ENCODE measurements at places on chromosomes 13 and 19. TPM values are rescaled to one million over a fixed set of nuclear protein-coding genes. Genes with fewer than 3 reads are reported as not detected.

- no peak for DNase-seq
Measured at GRCh38 chr13:50282016-50282415, 266.8 kb downstream of the KCNRG start.

- DNase-seq = no peak
Measured at GRCh38 chr13:36382030-36382429, 35.8 kb upstream of the SPART start.

- no peak for DNase-seq
Measured at GRCh38 chr19:18961767-18962620, 21.0 kb upstream of the HOMER3 start.

- DNase-seq = no peak
Measured at GRCh38 chr19:52567921-52568320, 2.2 kb upstream of the ZNF701 start.

- no peak for DNase-seq
Measured at GRCh38 chr19:45057444-45057843, 18.6 kb downstream of the CLASRP start.

DNA sequence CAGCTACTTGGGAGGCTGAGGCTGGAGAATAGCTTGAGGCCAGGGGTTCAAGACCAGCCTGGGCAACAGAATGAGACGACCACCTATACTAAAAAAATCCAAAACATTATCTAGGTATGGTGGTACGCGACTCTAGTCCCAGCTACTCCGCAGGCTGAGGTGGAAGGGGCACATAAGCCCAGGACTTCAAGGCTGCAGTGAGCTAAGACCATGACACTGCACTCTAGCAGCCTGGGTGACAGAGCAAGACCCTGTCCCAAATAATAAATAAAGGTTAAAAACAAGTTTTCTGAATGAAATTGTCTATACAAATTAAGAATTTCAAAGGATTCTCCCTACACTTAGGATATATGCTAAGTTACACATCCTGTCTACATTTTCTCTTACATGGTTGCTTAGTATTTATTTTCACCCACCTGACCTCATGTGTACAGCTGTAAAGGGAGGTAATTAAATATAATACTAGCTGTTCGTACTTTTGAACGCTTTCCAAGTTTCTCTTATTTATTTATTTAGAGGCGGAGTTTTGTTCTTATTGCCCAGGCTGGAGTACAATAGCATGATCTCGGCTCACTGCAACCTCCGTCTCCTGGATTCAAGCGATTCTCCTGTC lies 1.6 kb downstream of the SLC25A30 start:
- DNase-seq = peak; percentile 43

DNA sequence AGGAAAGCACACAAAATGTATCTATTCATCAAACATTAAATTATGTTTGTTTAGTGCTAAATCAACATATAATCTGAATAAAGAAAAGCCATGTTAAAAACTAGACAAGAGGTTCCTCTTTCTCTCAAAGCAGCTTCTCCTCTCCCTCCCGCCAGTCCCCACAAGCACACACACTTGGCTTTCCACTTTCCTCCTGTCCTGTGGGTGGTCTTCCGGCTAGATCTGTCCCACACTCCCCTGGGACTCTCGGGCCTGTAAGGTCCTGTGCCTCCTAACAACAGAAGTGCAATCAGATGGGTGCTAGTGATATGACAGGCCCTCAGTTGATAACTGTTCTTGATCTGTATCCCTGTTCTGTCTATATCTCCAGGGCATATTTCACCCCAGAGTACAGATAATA lies 45.6 kb upstream of the RAP2A start:
- no peak for DNase-seq

GRCh38 chr13:67232384-67232783 lies 2.2 kb upstream of the PCDH9 start:
- no peak for DNase-seq

DNA sequence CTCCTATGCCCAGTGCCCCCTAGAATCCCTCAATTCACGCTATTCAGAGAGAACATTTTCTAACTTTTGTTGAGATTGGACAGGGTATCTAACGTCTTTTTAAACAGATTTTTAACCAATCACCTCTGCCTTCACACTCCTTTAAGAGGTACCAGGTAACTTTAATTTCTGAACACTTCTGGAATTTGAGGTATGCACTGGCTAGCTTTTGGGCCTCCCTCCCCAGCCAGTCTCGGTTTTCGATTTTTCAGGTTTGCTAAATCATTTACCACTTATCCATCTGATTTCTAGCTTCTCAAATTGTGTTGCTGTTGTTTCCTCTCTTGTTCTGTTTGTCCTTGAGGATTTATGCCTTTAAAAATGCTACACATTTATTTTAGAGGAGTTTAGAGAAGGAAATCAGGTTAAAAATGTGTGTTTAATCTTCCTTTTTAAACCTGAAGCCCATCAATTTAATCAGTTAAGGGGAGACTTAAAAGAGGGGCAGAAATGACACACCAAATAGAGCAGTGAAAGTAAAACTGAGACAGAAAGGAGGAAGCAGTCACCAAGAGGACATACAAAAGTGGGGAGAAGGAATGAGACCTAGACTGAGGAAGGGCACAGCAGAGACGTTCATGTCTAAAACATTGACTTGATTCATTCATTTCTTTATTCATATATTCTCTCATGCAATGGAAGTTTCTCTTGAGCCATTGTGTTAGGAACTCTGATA lies 139.6 kb upstream of the HTR2A start:
- no peak for DNase-seq

GRCh38 chr19:43552616-43553015 lies 19.6 kb downstream of the ZNF575 start:
- DNase-seq = no peak

- peak; percentile 56 for DNase-seq
Measured at GRCh38 chr19:23758187-23759074, at the start of gene ZNF681. Gene ZNF681, minus strand, starts transcription at chr19:23758891. Its CDS starts 142 bp downstream, at chr19:23758749.

GRCh38 chr13:42967660-42968059 lies 24.4 kb downstream of the EPSTI1 start:
- DNase-seq = no peak

- DNase-seq = no peak
Measured at GRCh38 chr19:44003461-44004009, 778 bp downstream of the ZNF230 start.

DNA sequence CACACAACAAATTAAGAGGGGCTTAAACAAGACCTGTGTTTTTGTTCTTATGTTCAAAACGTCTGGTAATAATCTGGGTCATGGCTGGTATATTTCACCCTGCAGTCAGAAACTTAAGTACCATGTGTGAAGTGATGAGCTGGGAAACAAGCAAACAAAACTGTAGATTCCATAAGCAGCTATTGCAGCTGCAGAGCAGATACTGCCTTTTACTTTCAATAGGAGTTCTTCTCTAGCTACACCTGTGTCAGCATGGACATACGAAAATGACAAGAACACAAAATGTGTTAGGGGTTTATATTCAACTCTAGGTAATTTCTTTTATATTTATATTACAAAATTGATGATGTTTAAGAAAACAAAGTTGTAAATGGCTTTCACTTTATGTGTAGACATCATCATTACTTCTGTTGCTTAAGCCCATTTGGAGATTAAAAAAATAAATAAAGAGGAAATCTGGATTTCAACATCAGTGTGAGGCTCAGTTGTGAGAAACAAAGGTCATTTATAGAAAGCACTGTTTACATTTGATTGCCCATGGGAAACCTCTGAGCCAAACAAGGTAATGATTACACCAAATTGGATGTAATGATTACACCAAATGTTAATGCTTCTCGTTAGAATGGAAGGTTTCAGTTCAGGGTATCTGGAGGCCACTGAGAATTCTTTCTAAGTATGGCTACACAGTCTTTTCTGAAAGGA lies 451.0 kb upstream of the SLC10A2 start:
- DNase-seq = no peak

DNA sequence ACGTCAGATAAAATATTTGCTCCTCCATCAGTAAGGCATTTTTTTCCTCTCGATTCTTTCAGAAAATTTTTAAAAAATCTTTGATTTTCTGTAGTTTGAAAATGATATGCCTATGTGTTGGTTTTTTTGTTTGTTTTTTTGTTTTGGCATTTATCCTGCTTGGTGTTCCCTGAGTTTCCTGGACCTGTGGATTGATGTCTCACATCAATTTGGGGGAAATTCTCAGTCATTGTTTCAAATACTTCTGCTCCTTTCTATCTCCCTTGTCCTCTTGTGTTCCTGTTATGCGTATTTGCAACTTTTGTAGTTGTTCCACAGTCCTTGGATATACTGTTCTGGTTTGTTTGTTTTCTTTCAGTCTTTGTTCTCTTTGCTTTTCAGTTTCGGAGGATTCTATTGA lies 18.8 kb upstream of the FLT1 start:
- no peak for DNase-seq

- DNase-seq = no peak
Measured at GRCh38 chr19:48568345-48568886, 16.4 kb downstream of the SULT2B1 start.

DNA sequence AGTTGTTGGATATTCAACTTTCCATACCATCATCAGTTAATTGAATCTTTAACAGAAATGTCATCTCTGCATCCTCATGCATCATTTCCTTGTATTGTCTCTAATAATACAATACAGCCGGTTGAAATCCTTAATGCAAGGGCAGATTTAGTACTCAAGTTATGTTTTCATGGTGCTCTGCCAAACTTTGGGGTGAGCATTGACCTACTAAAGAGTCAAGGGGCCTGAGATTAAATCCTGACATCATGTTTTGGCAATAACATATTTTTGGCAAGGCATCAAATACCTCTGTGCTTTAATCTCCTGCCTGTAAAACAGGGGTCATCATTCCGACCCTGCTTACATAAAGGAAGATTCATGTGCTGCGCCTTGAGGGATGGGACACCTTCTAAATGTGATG lies 42.7 kb upstream of the ABCC4 start:
- no peak for DNase-seq

GRCh38 chr19:32268381-32268780 lies 77.0 kb upstream of the ZNF507 start:
- no peak for DNase-seq

- no peak for DNase-seq
Measured at GRCh38 chr13:112657850-112658445, 31.9 kb upstream of the ATP11A start.

DNA sequence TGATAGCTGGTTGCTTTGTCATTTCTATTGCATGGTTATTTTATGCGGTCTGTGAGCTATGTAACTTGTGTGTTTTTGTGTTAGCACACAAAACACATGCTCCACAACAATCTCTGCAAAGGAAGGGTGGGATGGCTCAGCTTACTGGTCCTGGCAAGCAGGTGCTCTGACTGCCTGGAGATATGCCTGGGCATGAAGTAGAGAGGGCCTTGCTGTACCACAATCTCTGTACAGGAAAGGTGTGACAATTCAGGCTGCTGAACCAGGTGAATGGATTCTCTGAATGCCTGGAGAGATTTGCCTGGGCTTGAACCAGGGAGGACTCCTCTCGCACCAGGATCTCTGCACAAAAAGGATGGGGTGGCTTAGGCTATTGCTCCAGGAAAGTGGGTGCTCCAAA lies 69.5 kb downstream of the STOML3 start:
- no peak for DNase-seq

DNA sequence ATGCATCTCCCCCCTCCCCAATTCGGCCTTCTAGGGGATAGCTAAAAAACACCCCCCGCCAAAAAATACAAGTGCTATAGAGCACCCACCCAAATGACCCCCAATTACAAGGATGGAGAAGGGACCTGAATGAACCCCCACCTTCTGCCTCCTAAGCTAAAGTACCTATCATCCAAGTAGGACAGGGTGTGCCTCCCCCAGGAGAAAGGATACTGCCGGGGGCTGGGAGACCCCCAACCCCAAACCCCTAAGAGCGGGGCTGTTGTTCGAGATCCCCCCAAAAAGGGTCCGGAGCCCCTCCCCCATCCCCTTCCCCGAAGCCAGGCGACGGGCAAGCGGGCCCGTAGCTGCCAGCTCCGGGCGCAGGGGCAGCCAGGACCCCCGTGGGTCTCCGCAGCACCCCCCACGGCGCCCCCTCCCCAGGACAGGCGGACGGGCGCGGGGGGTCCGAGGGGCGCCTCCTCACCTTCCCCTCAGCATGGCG lies 1.9 kb downstream of the ZC3H4 start:
- no peak for DNase-seq

DNA sequence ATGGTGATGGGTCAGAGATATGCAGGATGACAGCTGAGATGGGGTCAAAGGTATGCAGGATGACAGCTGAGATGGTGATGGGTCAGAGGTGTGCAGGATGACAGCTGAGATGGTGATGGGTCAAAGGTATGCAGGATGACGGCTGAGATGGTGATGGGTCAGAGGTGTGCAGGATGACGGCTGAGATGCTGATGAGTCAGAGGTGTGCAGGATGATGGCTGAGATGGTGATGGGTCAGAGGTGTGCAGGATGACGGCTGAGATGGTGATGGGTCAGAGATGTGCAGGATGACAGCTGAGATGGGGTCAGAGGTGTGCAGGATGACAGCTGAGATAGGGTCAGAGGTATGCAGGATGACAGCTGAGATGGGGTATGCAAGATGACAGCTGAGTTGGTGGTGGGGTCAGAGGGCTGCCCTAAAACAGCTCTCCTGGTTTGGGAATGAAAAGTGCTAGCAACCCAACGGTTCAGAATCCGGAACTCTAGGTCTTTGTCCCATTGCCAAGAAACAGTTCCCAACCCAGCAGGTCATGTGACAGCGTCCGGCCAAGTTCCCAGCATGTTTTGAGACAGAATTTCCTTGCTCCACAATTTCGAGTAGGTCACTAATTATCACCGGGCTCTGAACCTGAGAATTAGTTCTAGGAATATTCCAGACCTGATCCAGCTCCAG lies 3.2 kb downstream of the SELENOW start:
- DNase-seq = no peak

DNA sequence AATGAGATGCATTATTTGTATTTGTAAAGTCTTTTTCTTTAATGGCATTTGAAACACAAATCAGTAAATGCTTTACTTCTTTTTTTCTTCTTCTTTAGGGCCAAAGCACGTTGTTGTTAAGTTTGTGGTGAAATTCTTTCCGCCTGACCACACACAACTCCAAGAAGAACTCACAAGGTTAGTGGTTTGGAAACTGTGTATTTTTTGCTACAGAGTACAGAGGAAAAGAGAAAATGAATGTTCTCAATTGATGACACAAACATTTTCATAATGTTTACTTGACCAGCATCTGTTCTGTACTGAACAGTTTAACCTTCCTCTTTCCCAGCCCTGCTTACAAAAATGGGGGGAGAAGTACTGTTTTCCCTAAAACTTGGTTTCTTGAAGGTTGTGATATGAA lies 190.9 kb upstream of the RNF113B start:
- DNase-seq = no peak

GALP gene
- total RNA-seq = not detected

SULT2A1 gene
- 347 TPM for total RNA-seq

CD33 gene
- total RNA-seq = 3.4 TPM

ZNF415 gene
- 0.83 TPM for total RNA-seq

C19orf85 gene
- not detected for total RNA-seq

ZNF43 gene
- total RNA-seq = 0.60 TPM

BRD4 gene
- 46.1 TPM for total RNA-seq

APOC4 gene
- total RNA-seq = 297 TPM

NLRP5 gene
- not detected for total RNA-seq

C13orf42 gene
- total RNA-seq = not detected

All from left lobe of liver (tissue), 2 donors.